ENCODE measurements at places on chromosomes 6 and 20. TPM values are rescaled to one million over a fixed set of nuclear protein-coding genes. Genes with fewer than 3 reads are reported as not detected.
A peak's percentile ranks its signal among the peaks of the same experiment; 100 is the strongest.

DNA sequence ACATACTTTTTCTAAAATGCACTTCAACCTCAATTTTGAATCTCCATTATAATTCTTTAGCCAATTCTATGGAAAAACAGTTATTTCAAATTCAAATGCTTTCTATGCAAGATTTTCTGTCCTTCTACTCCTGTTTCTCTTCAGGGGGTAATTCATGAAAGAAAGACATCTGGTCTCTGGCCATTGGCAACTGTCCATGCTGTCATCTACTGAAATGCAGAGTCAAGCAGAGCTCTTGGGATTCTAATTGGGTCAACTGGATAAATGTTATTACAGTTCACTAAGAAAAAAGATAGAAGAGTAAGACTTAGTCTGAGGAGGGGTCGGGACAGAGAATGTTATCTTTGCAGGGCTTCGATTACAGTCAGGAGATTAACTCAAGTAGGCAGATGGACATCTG, 22.0 kb upstream of the BMP5 start:
- no peak for DNase-seq
- H3K36me3 ChIP-seq = no peaks in the 10 kb centered on the region
- H3K27me3 ChIP-seq = no peaks in the 10 kb centered on the region
- H3K4me1 ChIP-seq = peaks cover 5% of the 10 kb centered on the region
- H3K4me3 ChIP-seq = no peak overlapping the region

SS18L1 gene
- 14.4 TPM for total RNA-seq

DNA sequence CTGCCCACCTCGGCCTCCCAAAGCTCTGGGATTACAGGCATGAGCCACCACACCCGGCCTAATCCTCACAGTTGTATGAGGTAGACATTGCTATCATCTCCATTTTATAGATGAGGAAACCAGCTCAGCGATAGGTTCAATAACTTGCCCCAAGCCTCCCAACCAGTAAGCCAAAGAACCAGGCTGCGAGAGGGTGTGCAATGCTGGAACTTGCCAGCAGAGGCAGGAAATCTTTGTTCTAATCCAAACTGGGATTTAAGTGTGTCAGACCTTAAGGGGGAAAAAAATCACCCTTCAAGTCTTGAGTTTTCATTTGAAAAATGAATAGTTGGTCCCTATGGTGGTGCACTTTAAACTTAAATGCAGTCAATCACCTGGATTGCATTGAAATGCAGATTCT, 20.1 kb upstream of the RNGTT start:
- no peaks in the 10 kb centered on the region for H3K4me1 ChIP-seq
- no peak overlapping the region for H3K27ac ChIP-seq
- no peaks in the 10 kb centered on the region for H3K27me3 ChIP-seq
- no peaks in the 10 kb centered on the region for H3K36me3 ChIP-seq

DNA sequence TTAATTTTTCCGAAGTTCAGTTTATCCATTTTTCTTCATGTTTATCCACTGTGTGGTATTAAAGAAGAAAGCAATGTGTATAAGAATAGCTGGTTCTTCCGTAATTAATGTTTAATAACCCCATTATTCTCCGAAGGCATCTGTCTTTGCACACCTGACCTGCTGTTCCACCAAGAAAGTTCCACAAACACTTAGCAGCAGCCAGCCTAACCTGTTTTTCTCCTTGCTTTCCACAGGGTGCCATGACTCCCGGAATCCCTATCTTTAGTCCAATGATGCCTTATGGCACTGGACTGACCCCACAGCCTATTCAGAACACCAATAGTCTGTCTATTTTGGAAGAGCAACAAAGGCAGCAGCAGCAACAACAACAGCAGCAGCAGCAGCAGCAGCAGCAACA, 7.4 kb downstream of the TBP start:
- no peaks in the 10 kb centered on the region for H3K27me3 ChIP-seq
- no peak overlapping the region for H3K27ac ChIP-seq
- no peaks in the 10 kb centered on the region for H3K36me3 ChIP-seq
- no peaks in the 10 kb centered on the region for H3K4me1 ChIP-seq
- no peak overlapping the region for H3K4me3 ChIP-seq

C6orf141 gene
- total RNA-seq = 2.9 TPM

DNA sequence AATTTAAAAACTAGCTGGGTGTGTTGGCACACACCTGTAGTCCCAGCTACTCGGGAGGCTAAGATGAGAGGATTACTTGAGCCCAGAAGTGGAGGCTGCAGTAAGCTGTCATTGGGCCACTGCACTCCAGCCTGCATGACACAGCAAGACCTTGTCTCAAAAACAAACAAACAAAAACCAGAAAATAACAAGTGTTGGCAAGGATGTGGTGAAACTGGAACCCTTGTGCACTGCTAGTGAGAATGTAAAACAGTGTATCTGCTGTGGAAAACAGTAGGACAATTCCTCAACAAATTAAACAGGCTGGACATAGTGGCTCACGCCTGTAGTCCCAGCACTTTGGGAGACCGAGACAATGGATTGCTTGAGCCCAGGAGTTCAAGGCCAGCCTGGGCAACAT, 3.5 kb downstream of the UQCC1 start:
- no peaks in the 10 kb centered on the region for H3K36me3 ChIP-seq
- no peaks in the 10 kb centered on the region for H3K4me1 ChIP-seq
- no peak overlapping the region for H3K4me3 ChIP-seq

DNA sequence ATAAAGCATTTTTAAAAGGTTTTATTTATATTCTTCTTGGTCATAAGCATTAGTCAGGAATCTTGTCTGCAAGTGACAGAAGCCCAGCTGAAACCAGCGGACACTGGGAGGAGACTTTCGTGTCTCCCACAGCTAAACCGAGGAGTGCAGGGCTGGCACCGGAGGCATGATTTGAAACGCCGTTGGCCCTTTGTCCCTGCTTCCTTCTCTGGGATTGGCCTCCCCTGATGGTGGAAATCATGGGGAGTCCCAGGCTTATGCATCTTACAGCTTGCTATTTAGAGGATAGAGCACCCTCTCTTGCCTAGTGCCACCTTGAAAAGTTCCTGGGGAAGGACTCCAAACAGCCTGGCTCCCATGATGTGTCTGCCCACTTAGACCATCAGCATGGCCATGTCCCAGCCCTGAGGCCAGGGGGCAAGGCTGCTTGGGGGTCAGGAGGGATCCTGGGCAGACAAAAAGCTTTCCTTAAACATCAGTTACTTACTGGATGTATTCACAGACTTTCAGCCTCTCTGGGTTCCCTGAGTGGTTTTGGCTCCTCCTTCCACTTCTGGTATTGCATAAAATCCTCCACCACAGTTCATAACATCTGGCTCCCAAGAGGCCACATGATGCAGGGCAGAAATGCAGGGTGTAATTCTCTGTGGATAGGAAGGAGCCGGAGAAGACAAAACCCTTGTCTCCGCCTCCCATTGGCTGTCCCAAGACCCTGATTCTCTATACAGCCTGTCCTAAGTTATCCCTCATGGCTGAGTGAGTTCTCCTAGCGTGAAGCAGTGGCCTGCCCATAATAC, 49.3 kb upstream of the INSM1 start:
- H3K4me3 ChIP-seq = no peak overlapping the region
- H3K27ac ChIP-seq = no peak overlapping the region
- DNase-seq = no peak

DNA sequence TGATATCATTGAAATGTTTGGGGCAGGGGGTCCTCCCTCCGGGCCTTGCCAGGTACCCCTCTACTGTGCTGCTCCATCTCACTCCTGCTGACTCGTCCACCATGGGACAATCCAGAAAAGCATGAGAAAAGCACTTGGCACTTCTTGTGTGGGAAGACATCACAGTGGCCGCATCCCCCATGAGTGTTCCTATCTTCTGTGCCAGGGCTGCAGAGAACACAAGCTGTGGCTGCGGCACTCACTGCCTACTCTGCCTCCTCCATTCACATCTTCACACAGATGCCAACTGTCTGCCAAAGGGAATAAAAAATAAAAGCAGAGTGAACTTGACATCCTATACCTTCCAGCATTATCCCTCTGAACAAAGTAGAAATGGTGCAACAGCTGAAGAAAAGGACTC, 117.4 kb upstream of the PROKR2 start:
- no peak for DNase-seq
- H3K36me3 ChIP-seq = no peaks in the 10 kb centered on the region
- no peak overlapping the region for H3K4me3 ChIP-seq

DNA sequence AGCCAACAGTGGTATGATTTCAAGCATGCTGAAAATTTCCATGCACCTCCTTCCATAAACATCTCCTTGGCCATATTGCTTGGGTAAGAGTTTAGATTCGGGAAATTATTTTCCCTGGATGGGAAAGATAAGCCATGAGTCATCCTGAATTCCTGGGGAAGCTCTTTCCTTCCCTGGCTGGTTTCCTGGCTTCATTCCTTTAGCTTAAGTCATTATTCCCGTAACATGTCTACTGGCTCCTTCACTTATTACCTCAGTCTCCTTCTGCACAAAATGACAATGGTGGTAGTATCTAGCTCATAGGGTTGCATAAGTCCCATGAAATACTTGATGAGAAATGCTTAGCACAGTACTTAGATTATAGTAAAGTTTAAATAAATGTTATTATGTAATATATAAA, 27.6 kb downstream of the TINAG start:
- no peak overlapping the region for H3K27ac ChIP-seq
- H3K36me3 ChIP-seq = no peaks in the 10 kb centered on the region
- peak; percentile 52 for DNase-seq
- no peaks in the 10 kb centered on the region for H3K4me1 ChIP-seq
- no peaks in the 10 kb centered on the region for H3K27me3 ChIP-seq
- H3K4me3 ChIP-seq = no peak overlapping the region

DNA sequence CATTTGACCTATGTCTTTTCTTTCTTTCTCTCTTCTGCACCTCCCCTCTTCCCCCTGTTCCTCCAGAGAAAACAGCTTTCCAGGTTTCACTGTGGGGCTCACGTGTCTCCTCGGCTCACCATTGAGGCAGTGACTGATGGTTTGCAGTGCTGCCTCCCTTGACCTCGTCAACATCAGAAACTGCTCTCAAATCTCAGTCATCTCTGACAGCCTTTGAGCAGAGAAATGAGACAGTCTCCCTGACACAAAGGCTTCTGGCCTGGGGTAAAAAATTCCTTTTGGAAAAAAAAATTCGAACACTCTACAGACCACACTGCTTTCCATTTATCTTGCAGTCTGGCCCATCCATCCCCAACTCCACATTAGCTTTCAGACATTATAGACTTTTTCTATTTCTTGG, 450.0 kb downstream of the TFAP2B start:
- no peak overlapping the region for H3K27ac ChIP-seq
- DNase-seq = no peak
- H3K27me3 ChIP-seq = no peaks in the 10 kb centered on the region

GRCh38 chr6:83509441-83509840, 2.9 kb upstream of the PRSS35 start:
- no peak overlapping the region for H3K4me3 ChIP-seq
- peaks cover 19% of the 10 kb centered on the region for H3K4me1 ChIP-seq
- no peak overlapping the region for H3K27ac ChIP-seq
- no peaks in the 10 kb centered on the region for H3K27me3 ChIP-seq

DNA sequence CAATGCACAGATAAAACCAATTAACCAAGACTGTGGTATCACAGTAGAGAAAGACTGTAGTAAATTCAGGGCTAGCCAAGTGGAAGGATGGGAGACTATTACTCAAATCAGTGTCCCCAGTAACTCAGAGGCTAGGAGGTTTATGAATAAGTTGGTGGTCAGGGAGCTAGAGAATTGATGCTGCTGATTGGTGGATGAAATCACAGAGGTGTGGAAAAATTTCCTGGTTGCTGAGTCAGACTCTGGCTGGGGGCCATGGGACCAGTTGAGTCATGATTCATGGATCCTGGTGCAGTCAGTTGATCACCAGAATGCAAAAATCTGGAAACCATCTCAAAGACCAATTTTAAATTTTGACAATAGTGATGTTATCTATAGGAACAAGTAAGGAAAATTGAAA, 555.9 kb downstream of the C6orf118 start:
- H3K4me1 ChIP-seq = no peaks in the 10 kb centered on the region
- DNase-seq = no peak
- H3K36me3 ChIP-seq = no peaks in the 10 kb centered on the region

DNA sequence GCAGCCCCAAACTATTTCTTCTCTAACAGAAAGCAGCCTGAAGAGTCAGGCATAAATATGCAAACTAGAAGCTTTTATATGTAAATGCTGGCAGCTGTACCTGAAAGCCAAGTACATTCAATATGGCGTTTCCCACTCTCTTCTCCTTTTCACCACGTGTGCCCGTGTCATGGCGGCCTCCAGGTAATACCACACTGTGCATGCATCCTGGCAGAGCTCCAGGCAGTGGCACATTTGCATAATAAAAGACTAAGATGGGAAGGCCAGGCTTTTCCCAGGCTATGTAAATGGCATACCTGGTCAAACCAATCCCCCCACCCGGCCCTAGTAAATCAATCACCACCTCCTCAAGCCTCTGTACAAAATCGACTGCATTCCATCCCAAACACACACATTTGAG, 120.6 kb downstream of the MMUT start:
- H3K4me1 ChIP-seq = no peaks in the 10 kb centered on the region
- H3K4me3 ChIP-seq = no peak overlapping the region
- no peaks in the 10 kb centered on the region for H3K27me3 ChIP-seq
- DNase-seq = no peak
- H3K27ac ChIP-seq = no peak overlapping the region

- DNase-seq = no peak
- H3K27me3 ChIP-seq = no peaks in the 10 kb centered on the region
- no peaks in the 10 kb centered on the region for H3K36me3 ChIP-seq
- H3K4me3 ChIP-seq = no peak overlapping the region
- no peak overlapping the region for H3K27ac ChIP-seq
These were observed 52.9 kb upstream of the PLCB4 start for GRCh38 chr20:9015984-9016324.

CDH4 gene
- not detected for total RNA-seq

DNA sequence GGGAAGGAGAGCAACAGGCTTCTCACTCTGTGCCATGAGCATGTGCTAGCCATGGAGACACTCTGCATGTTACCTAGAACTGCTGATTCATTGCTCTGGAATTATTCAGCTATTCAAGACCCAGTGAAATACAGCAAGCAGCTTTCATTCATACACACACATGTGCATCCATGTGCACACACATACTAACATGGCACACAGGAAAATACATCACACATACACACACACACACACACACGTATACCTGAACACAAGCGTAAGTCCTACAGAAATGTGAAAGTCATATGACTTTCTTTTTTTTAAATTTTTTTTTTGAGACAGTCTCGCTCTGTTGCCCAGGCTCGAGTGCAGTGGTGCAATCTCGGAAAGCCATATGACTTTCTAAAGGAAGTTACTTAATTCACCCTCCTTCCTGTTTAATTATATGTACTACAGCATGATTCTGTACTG, 108.2 kb upstream of the NFATC2 start:
- H3K27me3 ChIP-seq = no peaks in the 10 kb centered on the region
- no peaks in the 10 kb centered on the region for H3K36me3 ChIP-seq
- no peak overlapping the region for H3K4me3 ChIP-seq

DNA sequence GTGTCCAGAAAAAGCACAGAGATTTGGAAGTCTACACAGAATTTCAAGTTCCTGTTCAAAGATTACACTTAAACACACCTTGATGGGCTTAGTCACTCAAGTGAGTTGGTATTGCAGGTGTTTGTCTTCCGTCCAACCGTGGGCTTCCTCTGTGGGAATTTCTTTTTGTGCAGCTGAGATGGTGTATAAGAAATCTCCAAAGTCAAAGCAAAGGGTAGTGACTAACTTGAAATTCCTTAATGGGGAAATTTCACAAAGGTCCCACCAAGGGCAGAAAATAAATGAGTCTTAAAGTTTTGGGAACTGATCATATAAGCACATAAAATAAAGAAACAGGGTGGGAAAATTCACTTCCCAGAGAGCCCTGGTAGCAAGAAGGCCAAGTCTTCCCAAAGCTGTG, 102.0 kb upstream of the TNFAIP3 start:
- DNase-seq = no peak
- no peak overlapping the region for H3K27ac ChIP-seq
- no peak overlapping the region for H3K4me3 ChIP-seq
- no peaks in the 10 kb centered on the region for H3K36me3 ChIP-seq
- no peaks in the 10 kb centered on the region for H3K27me3 ChIP-seq
